H4 (cell line): ENCODE measurements at places on chromosomes 6 and 20. TPM values are rescaled to one million over a fixed set of nuclear protein-coding genes. Genes with fewer than 3 reads are reported as not detected.
A peak's percentile ranks its signal among the peaks of the same experiment; 100 is the strongest.

- no peak for DNase-seq
These were observed 40.8 kb downstream of the CHD6 start for GRCh38 chr20:41577129-41578009.

DNA sequence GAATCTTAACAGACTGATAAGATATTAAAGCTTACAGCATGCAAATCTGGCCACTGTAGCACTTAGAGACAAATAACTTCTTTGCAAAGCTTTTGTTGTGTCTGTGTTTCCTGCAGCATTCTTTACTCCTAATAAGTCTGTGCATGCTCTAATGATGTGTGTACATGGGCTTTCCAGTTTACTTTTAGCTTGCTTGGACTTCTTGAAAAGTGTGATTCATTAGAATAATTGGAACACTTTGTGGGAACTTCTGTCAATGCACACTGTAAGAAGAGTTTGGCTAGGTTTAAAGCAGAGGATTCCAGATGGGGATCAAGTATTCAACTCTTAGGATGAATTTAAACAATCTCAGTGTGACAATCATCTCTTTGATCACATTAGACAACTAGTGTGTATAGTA is 22.1 kb upstream of the TINAG start:
- no peak for DNase-seq

- DNase-seq: peak; percentile 46
These were observed 23.5 kb downstream of the PTCHD4 start for GRCh38 chr6:48087448-48087847.

- DNase-seq: no peak
These were observed 36.3 kb downstream of the VTA1 start for GRCh38 chr6:142183351-142183750.

DNA sequence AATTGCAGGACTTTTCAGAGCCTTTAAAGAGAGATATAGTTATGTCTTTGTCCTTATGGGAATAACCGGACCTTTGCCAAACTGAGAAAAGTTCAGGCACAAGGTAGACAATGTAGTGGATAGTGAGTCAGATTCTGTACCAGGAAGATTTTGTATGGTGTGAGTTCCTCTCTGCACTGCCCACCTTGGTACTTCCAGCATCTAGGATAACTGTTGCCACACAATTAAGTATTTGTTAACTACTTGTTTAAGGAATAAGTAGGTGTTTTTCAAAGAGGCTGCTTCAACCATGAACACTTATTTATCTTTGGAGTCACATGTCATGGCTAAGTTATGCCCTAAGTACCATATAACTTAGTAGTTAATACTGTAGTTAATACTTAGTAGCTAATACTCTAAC is 131.8 kb upstream of the DOK5 start:
- DNase-seq: no peak

- no peak for DNase-seq
These were observed 509.8 kb upstream of the JARID2 start for GRCh38 chr6:14735956-14736486.

DNA sequence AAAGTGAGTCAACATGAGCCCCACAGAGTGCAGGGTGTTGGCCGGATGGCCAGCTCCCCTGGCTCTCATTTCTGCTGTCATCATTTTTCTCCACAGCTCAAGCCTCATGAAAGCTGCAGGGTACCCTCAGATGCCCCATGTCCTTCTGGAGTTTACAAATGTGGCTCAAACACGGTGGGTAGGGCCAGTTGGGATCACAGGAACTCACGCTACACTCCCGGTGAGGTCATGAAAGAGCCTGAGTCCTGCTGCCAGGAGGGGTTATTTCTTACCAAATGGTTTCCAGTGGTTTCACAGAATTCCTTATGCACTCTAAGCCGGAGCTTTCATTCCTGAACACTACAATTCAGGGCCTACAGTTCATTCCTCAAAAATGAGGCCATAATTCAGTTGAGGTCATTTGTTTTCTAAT is 78.7 kb downstream of the TMEM170B start:
- peak; percentile 94 for DNase-seq

DNA sequence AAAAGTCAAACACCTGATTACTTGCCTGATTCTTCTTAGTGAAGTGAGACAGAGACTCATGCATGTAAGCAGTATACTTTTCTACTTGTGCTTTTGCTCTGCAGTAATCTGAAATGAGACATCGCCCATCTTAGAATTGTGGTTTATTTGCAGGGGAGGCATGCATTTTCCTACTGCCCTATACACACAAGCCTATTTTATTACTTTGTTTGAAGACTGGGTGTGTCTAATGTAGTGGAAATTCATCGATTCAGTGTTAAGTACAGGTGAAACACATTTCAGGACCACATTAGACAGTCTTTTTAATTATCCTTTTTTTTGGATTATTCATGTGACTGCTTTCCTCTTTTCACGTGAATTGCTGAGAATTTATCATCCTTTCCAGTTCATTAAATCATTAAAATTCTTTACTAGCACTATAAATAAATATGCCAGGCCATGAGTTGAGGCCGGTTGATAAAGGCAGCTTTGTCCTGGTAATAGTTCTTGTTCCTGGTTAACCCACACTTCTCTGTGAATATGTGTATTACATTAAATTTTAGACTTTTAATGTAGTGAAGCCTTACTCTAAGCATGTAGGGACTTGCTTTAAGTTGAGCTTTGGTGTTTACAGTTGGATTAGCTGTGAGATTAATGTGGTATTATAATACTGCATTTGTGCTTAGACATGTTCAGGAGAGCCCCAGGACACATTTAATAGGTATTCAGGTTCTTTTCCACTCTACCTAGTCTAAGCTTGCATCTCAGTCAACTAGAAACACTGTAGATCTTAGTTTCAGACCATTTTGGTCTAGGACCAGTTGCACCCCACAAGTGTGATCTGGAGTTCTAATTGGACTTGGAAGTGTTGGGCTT is 10.8 kb upstream of the BTBD3 start:
- DNase-seq: no peak

- no peak for DNase-seq
These were observed 49.0 kb upstream of the ASF1A start for GRCh38 chr6:118844915-118845314.

GRCh38 chr20:15487682-15488081 is 1085.6 kb downstream of the KIF16B start:
- DNase-seq: no peak

- DNase-seq: no peak
These were observed 50.4 kb downstream of the CPXM1 start for GRCh38 chr20:2749951-2750490.

GRCh38 chr20:49669601-49670189 is 44.0 kb downstream of the B4GALT5 start:
- no peak for DNase-seq

DNA sequence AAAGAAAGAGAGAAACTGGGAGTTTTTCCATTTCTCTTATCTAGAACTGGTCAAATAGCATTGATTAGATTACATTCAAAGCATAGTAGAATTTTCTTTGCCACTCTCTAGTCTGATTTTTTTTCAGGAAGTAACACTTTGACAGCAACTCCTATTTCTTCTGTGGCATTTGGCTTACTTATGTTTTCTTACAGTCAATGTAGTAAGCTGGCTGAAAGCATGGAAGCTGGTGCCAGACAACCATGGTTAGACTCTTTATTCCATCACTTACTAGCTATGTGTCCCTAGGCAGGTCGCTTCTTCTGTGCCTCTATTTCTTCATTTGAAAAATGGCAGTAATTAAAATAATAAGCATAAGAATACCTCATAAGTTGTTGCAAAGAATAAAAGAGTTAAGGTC is 54.2 kb upstream of the OPRM1 start:
- DNase-seq: no peak

- peak; percentile 39 for DNase-seq
These were observed 651 bp upstream of the TAPBP start for GRCh38 chr6:33314515-33314942.

- peak; percentile 95 for DNase-seq
These were observed 7.8 kb upstream of the LCA5 start for GRCh38 chr6:79544939-79545450.

- DNase-seq: no peak
These were observed 52.6 kb downstream of the COL19A1 start for GRCh38 chr6:69918813-69919475.

- DNase-seq: no peak
These were observed 10.8 kb upstream of the BFSP1 start for GRCh38 chr20:17541996-17542395.

GRCh38 chr6:156379392-156380289 is 397.5 kb upstream of the ARID1B start:
- no peak for DNase-seq

GRCh38 chr6:170542031-170542719 is 10.9 kb downstream of the PSMB1 start:
- DNase-seq: no peak

DNA sequence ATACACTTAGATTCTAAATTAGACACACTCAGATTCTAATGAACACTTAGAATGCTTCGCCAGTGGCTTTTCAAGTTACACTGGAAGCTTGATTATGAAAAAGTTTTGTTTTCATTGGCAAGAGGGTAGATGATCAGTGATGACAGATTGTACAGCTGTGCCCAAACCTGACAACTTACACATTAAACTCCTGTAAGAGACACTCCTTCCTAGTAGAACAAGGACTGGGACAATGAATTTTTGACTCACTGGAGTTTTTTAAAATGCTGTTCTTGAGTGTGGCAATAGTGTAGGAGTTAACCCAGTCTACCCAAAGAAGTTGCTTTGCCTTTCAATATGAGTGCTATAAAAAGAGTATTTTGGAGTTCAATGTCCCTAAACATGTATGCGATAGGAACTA is 140.8 kb downstream of the SLC16A10 start:
- DNase-seq: no peak

DNA sequence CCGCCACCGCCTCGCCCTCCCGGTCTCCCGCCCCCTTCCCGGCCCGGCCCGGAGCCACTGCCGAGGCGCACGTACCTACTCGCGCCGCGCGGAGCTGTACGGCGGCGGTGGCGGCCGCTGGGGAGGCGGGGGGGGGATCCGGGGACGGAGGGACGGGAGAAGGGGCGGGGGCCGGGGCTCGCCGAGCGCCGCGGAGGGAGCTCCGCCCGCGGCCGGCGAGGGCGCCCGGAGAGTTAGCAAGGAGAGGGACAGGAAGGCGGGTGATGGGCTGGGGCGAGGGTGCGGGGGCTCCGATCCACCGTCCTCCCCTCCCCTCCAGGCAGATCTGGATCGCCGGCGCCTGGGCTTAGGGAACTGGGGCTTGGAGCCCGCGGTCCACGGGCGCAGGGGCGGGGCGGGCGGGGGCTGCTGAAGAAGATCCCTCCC is 548 bp upstream of the TMEM74B start:
- no peak for DNase-seq

DNA sequence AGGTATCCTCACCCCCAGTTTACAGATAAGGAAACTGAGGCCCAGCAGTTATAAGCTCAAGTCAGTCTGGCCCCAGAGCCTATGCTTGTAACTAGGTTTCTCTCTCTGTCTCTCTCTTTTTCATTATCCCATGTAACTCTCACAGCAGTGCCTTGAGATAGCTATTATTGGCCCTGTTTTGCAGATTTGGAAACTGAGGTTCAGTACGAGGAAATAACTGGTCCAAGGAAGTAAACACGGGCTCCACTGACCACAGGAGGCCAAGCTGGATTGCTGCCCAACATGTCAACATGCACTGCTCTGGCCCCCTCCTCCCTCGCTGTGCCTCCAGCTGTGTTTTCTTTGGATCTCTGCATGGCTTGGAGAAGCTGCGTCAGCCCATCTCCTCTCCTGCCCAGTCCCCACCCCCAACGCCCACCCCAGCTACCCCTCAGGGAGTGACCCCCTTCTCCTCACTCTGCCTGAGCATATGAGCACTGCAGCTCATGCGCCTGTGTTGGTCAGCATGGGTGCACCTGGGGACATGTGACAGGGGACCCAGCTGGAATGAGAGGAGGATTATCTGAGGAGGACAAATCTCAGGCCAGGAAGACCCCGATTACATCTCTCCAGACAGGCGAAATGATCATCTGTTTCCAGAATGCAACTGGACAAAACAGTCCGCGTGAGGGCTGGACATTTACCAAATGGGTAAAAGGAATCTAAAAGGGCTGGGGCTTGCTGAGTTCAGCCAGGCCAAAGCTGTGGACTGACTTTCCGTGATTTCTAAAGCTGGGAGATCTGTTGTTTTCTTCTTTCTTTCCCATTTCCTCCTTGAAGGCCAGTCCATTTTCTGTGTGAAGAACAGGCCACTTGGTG is 7.8 kb upstream of the PLTP start:
- no peak for DNase-seq

GRCh38 chr6:99618649-99619408 is 12.2 kb downstream of the PRDM13 start:
- no peak for DNase-seq

DNA sequence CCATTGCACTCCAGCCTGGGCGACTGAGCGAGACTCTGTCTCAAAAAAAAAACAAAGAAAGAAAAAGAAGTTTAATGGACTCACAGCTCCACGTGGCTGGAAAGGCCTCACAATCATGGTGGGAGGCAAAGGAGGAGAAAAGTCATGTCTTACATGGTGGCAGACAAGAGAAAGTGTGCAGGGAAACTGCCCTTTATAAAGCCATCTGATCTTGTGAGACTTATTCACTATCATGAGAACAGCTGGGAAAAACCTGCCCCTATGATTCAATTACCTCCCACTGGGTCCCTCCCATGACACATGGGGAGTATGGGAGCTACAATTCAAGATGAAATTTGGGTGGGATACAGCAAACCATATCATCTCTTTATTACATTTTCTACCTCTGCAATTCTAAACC is 25.9 kb downstream of the SF3B5 start:
- no peak for DNase-seq

- no peak for DNase-seq
These were observed 67.6 kb downstream of the PHIP start for GRCh38 chr6:79010422-79010821.

GRCh38 chr6:162200945-162201690 is 526.4 kb downstream of the PRKN start:
- no peak for DNase-seq

GRCh38 chr6:38404900-38405556 is 234.7 kb downstream of the BTBD9 start:
- no peak for DNase-seq

ADTRP gene
- 0.74 TPM in 1 of 2 replicates, not detected in the other for total RNA-seq

COL20A1 gene
- total RNA-seq: 0.27 TPM in 1 of 2 replicates, not detected in the other

CGA gene
- not detected in 2 replicates for total RNA-seq

RIMS4 gene
- 3.2 and 4.1 TPM in 2 replicates for total RNA-seq

KCNG1 gene
- 11.3 and 24.5 TPM in 2 replicates for total RNA-seq

PBOV1 gene
- not detected in 2 replicates for total RNA-seq

HSD17B8 gene
- total RNA-seq: 1.2 and 5.6 TPM in 2 replicates

SLC18B1 gene
- total RNA-seq: 6.0 and 9.4 TPM in 2 replicates

PPDPF gene
- 93.2 and 126 TPM in 2 replicates for total RNA-seq

BPIFB4 gene
- total RNA-seq: not detected in 2 replicates

CCND3 gene
- 50.0 and 51.3 TPM in 2 replicates for total RNA-seq

OSER1 gene
- total RNA-seq: 57.7 and 76.0 TPM in 2 replicates

GABRR2 gene
- 0.08 TPM in 1 of 2 replicates, not detected in the other for total RNA-seq
